Mucosa of gallbladder (tissue), 1 donor: ENCODE measurements at places on chromosomes 4 and X. TPM values are rescaled to one million over a fixed set of nuclear protein-coding genes. Genes with fewer than 3 reads are reported as not detected.

FGB gene
- 7.5 TPM for total RNA-seq

RS1 gene
- not detected for total RNA-seq

BTC gene
- 10.3 TPM for total RNA-seq

TBX22 gene
- total RNA-seq, result not detected

PRSS12 gene
- total RNA-seq, result 39.4 TPM

SSX2 gene
- not detected for total RNA-seq

MND1 gene
- 1.7 TPM for total RNA-seq

APELA gene
- total RNA-seq, result 0.09 TPM

ATP11C gene
- 9.3 TPM for total RNA-seq

ARHGAP10 gene
- total RNA-seq, result 52.2 TPM

ITGB1BP2 gene
- total RNA-seq, result 7.0 TPM

ERAS gene
- not detected for total RNA-seq

DNA sequence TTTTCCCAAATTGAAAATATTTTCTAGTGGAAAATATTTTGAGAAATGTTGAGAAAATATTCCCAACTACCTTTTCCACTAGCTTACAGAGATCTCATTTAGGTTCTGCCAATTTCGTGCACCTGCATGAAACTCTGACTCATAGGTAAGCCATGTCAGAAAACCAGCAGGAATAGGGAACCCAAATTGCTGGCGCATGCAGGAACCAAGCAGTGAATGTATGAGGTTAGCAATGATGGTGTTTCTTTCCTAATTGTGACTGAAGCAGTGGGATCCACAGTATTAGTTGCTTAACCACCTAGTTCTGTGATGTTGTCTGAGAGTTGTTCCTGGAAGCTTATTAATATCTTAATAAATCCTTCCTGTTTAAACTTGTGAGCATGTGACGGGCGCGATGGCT is 381.0 kb upstream of the TRAM1L1 start:
- DNase-seq, result no peak

GRCh38 chrX:151153086-151153485 is 23.3 kb upstream of the GPR50 start:
- DNase-seq, result no peak

DNA sequence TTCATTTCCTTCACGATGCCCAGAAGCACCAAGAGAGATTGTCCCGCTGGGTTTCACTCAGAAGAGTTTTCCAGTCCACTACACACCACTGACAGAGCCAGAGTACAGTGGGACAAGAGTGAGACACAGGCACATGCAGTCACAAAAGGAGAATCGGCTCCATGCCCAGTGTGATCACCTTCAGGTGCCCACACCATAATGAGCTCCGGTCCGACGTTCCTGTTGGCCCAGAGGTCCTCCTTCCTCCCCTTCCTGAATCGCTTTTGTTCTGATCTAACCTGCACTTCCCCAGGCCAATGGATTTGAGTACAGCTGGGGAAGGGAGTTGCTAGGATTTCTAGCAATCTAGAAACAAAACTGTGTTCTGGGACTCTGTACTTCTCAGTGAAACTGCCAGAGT is 4.6 kb upstream of the CHRNA9 start:
- no peak for DNase-seq

GRCh38 chr4:25100710-25101109 is 59.5 kb downstream of the SEPSECS start:
- no peak for DNase-seq

- DNase-seq, result no peak
Observed at GRCh38 chrX:9191392-9191791, 157.5 kb upstream of the FAM9B start.

DNA sequence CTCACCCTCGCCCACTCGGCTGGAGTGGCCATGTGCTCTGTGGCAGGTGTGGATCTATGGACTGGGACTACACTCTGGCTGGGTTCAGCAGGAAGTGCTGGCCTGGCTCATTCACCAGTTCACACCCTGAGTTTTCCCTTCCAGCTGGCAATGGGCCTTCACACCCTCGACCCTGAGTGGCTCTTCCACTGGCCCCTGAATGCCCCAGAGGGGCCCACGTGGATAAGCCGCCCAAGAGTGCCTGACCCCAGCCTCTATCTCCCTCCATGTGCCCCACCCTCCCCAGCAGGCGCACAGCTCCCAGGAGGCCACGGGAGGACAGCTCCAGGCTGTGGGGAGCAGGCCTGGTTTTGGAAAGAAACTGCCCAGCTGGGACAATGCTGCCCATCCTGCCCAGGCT is 234.1 kb downstream of the AFAP1 start:
- DNase-seq, result no peak

- DNase-seq, result no peak
Observed at GRCh38 chrX:9997524-9997923, 30.4 kb downstream of the CLDN34 start.

DNA sequence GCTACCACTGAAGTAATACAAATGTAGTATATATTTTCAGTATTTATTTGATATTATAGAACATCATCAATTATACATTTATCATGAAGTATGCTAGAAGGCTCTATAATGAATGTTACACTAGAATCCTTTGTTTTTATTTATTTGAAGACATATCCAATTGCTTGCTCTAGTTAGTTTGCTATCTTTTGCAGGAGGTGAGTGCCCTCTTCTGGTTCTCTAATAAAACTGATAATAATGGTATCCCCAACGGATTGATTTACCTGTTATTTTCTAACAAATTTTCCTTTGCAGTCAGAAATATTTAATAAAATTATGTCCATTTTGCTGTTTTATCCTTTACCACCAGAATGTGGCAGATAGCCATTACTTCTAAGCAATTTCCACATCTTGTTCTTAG is 274.3 kb upstream of the TACR3 start:
- DNase-seq, result no peak

- DNase-seq, result no peak
Observed at GRCh38 chrX:38701073-38701472, 100.2 kb upstream of the MID1IP1 start.

GRCh38 chrX:136639506-136640176 is 8.3 kb upstream of the CD40LG start:
- DNase-seq, result no peak

DNA sequence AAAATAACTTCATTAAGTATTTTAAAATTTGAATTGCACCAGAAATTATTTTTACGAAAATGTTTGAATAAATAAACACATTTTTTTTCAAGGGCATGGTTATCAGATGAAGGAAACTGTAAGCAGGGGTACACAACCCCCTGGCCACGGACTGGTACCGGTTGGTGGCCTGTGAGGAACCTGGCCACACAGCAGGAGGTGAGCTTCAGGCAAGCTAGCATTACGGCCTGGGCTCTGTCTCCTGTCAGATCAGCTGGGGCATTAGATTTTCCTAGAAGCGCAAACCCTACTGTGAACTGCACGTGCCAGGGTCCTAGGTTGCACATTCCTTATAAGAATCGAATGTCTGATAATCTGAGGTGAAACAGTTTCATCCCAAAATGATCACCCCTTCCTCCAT is 1499.7 kb upstream of the AGA start:
- DNase-seq, result no peak

- no peak for DNase-seq
Observed at GRCh38 chrX:118720058-118720707, 7.2 kb upstream of the IL13RA1 start.

GRCh38 chr4:23934915-23935314 is 45.1 kb upstream of the PPARGC1A start:
- DNase-seq, result peak; percentile 84

DNA sequence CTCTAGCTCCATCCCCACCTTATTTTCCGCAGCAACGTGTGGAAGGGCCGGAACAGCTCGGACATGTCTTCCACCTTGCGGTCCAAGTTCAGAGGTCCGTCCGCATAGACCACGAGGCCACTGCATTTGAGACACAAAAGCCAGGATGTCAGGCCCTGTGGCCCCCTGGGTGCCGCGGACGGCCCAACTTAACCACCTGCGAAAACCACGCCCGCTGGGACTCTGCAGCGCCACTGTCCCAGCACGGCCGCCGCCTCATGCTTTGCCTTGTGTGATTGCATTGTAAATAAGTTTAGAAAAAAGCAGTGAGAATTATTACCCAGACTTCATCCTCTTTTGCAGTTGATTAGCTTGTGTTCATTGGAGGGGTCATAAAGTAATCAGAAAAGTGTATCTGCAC is 58.2 kb upstream of the MXD4 start:
- no peak for DNase-seq

DNA sequence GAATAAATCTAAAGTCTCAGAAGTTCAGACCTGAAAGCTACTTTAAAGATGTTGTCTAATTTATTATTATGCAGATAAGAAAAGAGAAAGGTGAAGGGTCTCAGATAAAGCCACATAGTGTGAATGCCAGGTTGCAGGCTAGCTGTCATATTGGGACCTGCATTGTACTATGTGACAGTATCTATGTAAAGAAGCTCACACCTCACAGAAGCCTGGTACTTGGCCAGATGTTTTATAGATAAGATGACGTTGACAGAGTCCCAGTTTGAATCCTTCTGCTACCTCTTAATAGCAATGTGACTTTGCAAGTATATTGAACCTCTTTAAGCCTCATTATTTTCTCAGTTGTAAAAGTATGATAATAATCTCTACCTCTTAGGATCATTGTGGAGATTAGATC is 227.0 kb downstream of the SPRY1 start:
- DNase-seq, result no peak

DNA sequence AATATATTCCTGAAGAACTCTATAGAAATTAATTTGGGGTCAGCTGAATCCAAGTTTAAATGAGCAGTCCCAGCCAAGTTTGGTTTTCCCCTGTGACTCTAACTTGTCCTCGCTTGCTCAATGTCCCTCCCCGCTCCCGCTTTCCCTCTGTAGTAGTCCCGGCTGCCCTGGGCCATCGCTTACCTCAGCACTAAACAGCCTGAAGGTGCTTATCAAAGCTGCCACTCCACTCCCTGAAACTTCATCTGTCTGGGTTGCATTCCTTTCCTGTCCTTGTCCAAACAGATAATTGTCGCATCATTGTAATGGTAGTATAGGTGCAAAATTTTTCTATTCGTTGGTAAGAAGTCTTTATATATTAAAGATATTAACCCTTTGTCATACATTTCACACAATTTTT is 12.8 kb downstream of the SLC25A43 start:
- no peak for DNase-seq

GRCh38 chrX:50768801-50769200 is 45.2 kb downstream of the SHROOM4 start:
- no peak for DNase-seq

DNA sequence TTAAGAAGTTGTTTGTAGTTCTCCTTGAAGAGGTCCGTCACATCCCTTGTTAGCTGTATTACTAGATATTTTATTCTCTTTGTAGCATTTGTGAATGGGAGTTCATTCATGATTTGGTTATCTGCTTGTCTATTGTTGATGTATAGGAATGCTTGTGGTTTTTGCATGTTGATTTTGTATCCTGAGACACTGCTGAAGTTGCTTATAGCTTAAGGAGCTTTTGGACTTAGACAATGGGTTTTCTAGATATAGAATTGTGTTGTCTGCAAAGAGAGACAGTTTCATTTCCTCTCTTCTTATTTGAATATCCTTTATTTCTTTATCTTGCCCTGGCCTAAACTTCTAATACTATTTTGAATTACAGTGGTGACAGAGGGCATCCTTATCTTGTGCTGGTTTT is 52.1 kb upstream of the GRID2 start:
- no peak for DNase-seq

DNA sequence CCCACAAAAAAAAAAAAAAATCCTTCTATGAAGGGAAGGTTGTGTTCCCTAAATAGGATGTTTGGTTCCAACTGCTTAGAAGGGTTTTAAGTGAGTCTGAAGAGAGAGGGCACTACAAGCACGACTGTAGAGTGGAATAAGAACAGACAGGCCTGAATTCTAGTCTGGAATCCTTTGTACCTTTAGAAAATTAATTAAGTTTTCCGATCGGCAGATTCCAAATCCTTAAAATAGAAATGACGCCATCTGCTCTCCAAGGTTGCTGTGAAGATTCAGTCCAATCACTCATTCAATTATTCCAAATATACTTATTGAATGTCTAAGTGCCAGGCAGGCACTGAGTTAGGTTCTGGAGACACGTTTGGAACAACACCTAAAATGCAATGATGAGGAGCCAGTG is 3.8 kb downstream of the HS3ST1 start:
- DNase-seq, result no peak

DNA sequence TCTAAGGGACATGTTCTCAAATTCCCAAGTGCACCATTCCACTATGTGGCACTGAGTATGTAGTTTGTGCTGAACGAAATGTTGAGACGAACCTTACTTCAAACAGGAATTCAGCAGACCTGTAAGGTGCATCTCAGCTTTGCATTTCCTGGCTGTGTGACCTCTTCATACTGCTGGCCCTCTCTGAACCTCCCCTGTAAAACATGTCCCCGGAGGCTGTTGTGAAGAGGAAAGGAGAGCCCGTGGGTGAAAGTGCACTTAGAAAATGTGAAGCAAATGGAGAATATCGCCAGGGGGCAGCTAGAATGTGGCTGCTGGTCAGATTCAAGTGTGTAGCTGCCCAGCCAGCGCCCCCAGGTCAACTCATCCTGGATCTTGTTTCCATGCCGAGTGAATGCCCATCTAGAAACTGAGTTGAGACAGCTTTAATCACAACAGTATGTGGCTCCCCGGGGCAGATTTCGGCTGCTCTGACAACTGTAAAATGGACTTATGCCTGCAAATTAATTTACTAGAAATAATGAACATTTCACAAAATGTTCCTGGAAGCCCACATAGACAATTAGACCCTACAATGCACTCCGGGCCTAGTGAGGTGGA is 263.3 kb downstream of the EVC2 start:
- DNase-seq, result no peak

DNA sequence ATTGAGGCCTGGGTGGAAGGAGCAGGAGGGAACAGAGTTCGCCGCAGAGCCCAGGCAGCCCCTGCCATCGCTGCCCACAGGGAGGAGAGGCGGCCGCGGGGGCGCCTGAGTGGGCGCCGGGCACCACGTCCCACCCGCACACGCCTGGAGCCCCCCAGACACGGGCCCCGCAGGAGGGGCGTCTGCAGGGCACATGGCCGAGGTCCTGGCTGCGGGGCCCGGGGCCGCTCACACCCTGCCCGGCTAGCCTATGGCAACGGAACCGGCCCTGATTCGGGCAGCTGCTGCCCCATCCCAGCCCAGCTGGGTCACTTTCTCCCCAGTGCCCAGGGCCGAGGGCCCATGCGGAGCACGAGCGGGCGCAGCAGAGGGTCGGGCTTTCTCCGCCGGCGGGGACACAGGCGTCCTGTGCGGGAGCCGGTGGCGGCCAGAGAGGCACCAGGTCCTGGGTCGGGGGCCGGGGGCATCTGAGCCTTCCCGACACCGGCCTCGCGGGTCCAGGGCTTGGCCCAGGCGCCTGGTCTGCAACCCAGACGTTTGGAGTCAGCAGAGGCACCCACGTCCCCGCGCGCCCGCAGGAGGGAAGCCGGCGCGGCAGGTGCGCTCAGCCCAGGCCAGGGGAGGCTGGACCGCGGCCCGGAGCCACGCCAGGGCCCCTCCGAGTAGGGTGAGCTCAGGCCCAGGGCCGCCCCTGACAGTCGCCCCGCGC is 91.2 kb downstream of the FAM53A start:
- no peak for DNase-seq

DNA sequence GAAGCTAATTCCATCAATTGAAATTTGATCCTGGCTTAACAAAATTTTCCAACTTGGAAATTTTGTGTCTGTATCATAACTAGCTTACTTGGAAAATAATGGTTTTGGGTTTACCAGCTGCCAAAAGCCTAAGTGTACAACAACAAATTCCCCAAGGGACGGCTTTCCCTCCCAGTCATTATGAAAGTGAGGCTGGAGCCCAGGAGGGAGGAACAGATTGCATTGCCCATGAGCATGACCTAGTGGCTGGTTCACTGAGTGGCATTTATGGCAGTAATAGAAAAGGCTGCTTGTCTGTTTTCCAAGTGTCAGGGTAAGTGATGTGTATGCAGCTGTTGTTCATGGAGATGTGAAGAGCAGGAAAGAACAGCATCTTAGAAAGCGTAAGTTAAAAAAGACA is 70.8 kb upstream of the HHIP start:
- no peak for DNase-seq
